Hematopoietic multipotent progenitor cell treated with erythropoietin and hydrocortisone succinate and interleukin-3 and kit ligand, for 17 days (in vitro differentiated cells): ENCODE measurements at places on chromosomes 13 and 19.

DNA sequence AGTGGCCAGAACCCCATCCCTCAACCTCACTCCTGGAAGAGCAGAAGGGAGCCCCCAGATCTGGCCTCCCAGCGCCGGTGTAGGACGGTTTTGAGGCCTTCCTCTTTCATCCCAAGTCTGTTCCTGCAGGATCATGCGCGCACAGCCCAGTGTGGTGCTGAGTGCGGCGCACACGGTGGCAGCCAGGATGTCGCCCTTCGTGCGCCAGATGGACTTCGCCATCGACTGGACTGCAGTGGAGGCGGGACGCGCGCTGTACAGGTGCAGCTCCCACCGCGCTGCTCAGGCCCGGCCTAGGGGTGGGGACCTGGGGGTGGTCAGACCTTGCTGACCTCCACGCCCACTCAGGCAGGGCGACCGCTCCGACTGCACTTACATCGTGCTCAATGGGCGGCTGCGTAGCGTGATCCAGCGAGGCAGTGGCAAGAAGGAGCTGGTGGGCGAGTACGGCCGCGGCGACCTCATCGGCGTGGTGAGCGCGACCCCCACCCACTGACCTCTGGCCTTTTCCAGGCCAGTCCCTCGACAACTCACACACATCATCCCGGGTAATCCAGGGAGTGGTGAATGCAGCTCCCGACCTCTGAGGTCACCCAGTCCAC is 14.8 kb downstream of the PNPLA6 start:
- no peak for DNase-seq

GRCh38 chr19:55460670-55461258 is 678 bp downstream of the ISOC2 start:
- DNase-seq, result peak; percentile 78

DNA sequence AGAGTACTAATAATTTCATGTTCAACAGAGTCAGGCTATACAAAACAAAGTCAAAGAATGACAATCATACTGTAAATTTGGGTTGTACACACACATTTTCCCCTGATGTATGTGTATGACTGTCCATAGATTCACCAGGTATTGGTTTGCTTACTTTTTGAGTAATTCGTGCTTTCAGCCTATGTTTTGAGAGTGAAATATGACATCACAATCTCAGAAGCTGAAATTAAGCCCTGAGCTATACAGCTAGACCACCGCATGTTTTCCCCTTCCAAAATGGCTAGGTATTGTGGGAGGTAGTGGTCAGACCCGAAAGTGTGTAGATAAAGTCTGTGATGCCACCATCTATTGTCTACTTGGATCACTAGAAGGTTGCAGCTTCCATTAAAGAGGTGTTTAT is 102.8 kb downstream of the KATNAL1 start:
- DNase-seq, result no peak

DNA sequence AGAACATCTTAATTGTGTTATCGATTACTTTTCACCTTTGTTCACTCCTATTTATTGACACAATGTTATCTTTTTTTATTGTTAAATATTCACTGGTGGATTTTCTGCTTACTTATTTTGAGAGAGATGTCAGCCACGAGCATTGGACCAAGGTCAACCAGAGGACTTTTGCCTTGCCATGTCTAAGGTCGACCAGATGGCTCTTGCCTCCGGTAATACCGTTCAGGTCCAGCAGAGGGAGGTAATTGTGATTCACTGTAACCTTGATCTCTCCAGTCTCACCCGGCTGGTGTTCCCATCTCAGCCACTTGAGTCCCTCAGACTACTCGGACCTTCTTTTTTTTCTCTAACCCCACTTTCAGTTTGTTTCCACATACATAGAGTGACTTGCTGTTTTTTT is 1438.1 kb downstream of the UQCRFS1 start:
- DNase-seq, result no peak

GRCh38 chr19:43338530-43338929 is 15.0 kb upstream of the CD177 start:
- no peak for DNase-seq

- DNase-seq, result no peak
Measured at GRCh38 chr19:34671972-34672371, 5.0 kb downstream of the SCGB2B2 start.
